Keratinocyte (primary cell): ENCODE measurements at places on chromosomes 13 and 19.

DNA sequence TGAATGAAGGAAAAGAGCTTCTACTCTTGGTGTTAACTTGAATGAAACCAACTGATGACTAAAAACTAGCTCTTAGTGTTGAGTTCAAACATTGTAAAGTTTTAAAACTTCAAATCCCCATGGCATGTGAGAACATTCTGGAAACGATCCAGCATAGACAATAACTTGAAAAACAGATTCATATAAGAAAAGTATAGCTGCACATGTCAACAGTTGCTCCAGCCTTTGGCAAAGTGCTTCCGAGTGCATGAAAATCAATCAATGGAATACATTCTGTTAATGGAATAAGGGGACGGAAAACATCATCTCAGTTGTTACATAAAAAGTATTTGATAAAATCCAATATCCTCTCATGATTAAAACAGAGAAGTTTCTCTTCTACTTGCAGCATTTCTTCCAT lies 89.8 kb downstream of the MBNL2 start:
- DNase-seq: no peak

- no peak for DNase-seq
These were observed 13.2 kb upstream of the ADGRE5 start for GRCh38 chr19:14368011-14368513.

DNA sequence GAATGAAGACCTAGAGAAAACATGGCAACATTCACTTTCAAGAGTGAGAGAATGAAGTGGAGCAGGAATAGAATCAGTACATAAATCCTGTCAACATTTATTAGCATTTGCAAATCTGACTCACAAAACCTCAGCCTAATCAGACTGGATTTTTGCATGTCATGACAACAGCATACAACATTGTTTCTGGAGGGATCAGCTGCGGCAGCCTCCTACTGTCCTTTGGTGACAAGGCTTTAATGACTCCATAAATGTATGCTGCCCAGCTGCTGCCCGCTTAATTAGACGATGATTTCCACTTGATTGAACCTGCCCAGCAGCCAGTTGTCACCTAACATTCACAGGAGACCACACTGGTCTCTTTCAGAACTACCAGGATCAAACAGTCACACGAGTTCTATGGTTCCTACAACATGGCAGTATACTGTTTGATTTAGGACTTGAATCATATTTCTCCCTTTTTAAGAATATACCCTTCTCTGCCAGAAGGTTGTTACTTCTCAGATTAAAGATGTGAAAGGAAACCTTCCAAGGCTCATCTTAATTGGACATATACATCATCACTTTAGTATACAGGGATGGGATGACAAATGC lies 9.3 kb downstream of the EBPL start:
- DNase-seq: no peak

DNA sequence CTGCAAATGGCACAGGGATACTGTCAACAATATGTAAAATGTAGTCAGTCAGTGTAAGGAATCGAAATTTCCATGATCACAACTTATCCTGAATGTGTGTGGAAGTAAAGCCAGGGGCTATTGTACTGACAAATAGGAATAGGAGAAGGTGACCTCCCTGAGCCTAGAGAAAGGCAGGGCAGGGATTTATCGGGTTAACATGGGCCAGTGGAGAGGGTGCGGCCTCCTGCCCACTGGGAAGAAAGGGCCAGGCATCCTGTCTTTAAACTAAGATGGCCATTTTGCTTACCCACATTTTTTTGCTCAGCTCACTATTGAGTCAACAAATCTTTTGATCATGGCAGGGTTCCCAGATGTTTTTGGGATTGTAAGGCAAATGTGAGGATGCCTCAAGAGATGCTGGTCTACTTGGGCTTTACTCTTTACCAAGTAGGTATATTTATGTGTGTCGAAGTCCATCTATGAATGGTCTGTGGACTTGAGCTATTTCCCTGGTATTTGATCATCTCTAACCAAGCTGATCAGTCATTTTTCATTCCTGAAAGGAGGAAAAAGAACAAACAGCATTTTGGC lies 116.6 kb upstream of the RNF113B start:
- no peak for DNase-seq

GRCh38 chr13:20547479-20547908 lies 19.5 kb upstream of the IFT88 start:
- DNase-seq: no peak

DNA sequence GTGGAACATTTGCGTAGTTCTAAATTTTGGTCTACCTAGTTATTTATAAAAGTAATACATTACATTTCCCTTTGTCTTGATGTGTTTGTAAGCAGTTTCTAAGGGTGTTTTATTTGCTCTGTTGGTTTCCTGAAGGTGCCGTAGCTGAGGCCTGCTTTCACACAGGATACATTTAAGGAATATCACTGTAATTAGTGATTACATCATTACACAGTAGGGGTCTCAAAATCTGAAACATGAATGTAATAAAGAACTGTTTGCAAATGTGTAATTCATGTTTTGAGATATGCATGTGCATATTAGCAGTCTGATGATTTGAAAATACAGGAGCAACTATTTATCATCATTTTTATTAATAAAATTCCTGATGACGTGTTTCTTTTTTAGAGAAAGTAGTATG lies 281.8 kb downstream of the MTUS2 start:
- no peak for DNase-seq

GRCh38 chr13:37576601-37577000 lies 22.0 kb downstream of the POSTN start:
- no peak for DNase-seq
